ENCODE measurements at places on chromosomes 16 and 17.

DNA sequence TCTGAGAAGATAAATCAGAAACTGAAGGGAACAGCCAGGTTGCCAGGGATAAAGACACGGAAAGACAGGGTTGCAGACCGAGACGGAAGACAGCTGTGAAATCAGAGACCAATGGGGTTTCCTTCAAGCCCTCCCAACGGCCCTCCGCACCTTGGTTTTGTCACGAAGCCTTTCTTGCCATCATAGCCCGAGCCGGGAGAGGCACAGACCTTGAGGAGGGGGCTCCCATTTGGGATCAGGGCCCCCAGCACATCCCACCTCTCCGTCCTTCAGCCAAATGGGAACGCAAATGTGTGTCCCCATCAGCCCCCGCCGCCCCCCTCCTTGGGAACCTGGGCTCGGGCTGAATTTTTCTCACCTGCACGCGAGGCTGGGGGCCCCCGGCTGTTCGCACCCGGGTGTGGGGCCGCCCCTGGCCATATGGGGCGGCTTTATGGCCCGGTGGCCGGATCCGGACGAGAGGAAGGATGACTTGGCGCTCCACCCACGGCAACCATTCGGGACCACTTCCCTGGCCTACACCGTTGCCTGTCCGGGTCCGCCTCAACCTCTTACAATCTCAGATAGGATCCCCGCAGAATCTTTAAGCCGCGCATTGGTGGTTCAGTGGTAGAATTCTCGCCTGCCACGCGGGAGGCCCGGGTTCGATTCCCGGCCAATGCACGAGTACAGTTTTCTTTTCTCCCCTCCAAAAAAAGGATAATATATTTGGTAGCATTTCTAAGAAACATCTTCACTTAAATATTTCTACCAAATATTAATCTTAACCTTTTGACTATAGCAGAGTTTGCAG, 1.4 kb upstream of the HES7 start:
- DNase-seq = no peak

DNA sequence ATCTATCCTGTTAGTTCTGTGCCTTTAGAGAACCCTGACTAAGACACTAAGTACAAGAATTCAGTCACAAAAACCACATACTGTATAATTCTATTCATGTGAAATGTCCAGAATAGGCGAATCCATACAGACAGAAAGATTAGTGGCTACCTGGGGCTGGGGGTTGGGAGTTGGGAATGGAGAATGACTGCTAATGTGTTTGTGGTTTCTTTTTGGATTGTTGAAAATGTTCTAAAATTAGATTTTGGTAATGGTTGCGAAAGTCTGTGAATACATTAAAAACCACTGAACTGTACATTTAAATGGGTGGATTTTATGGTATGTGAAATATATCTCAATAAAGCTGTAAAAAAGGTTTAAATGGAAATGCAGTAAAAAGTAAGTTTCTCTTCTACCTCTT, 80.4 kb upstream of the AKTIP start:
- no peak for DNase-seq

DNA sequence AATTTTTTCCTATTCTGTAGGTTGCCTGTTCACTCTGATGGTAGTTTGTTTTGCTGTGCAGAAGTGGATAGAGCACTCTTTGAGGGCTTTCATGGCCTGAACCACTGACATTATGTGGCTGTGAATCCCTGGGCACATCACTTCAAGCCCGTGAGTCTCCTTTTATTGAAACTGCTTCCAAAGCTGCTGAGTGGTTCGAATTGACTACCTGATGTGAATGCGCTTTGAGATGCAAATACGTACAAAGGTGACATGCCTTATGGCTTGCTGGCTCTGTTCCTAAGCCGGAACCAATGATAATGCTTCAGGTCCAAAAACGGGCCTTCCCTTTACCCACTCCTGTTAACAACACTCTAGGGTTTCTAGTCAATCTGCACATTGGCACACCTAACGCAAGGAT, 34.3 kb downstream of the ASPA start:
- no peak for DNase-seq

GRCh38 chr17:27940503-27941428, 47.6 kb upstream of the LYRM9 start:
- no peak for DNase-seq

GRCh38 chr17:82961366-82962162, 117.8 kb upstream of the METRNL start:
- no peak for DNase-seq

DNA sequence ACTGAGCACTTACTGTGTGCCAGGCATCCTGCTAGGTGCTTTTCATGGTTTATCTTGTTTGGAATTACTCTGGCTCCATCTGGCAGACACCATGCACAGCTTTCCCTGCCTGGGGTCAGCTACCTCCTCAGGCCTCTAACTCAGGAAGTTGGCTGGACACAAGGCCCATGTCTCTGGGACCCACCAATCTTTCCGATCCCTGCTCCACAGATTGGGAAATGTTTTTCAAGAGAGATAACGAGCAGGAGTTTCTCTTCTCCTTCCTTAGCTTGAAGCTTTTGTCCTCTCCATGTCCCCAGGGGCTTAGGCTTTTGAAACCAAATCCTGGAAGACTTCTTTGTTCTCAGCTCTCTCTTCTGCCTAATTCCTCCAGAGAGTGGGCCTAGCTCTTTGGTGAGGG, 11.5 kb upstream of the ELAC2 start:
- DNase-seq = no peak

- no peak for DNase-seq
Measured at GRCh38 chr16:75555213-75555706, 792 bp downstream of the TMEM231 start.

DNA sequence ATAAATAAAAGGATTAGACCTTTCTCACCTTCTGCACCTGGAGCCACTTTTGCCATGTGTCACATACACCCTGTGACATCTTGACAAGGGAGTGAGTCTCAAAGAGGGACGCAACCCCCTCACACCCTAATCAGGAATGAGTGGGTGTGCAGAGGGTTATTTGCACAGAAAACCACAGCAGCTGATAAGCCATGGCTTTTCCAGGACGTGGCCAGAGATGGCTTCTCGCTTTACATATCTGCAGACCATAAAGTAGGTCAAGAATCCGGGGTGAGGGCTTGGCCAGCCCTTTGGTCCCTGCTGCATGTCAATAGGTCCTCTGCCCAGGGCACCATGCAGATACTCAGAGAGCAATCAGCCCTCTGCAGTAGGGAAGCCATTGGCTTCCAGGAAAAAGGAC, 2.4 kb upstream of the CD300LF start:
- DNase-seq = no peak

DNA sequence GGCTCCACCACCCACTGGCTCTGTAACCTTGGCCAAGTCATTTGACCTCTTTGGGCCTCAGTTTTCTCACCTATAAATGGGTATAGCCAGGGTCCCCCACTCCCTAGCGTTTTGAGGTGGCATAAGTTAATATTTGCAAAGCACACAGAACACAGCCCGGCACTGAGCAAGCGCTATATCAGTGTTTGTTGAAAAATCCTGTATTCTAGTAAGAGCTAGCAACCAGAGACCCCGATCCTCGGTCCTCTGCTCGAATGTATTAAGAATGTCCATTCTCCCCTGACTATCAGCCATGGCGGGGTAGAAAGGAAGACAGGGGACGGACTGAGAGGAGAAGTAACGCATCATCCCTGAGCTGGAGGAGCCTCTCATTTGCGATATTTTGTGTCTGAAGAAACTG, 131.2 kb downstream of the IRF8 start:
- DNase-seq = no peak

GRCh38 chr16:3020604-3021448, 658 bp downstream of the TNFRSF12A start:
- DNase-seq = no peak

- DNase-seq = no peak
Measured at GRCh38 chr16:56339431-56340195, 85.7 kb downstream of the AMFR start.

GRCh38 chr16:11602321-11602720, 15.6 kb upstream of the LITAF start:
- no peak for DNase-seq

DNA sequence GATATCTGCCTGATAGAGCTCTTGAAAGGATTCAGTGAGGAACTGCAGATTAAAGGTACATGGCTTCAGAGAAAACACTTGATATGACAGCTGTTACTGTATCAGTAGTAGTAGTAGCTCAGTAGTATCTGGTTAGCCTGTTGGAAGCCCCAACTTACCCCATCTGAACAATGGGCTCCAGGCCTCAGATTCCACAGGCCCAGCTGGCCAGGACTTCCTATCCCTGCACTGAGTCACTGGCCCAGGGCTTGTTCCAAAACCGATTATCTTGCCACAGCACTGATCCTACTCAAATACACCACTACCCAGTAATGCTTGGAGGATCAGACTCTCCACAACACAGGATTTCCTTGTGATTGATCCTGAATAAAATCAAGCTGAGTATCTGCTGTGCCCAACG, 32.6 kb downstream of the DCUN1D3 start:
- DNase-seq = no peak

DNA sequence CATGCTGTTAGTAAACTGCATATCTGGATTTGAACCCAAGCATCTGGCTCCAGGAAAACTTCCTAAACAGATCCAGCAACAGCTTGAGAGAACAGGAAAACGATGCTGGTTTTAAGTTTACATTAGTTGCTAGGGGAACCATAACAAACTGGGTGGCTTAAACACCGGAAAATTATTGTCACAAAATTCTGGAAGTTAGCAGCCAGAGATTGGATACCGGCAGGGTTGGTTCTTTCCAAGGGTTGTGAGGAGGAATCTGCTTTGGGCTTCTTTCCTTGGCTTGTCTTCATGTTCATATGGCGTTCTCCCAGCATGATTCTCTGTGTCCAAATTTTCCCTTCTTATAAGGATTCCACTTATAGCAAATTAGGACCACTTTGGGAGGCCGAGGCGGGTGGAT, 276.9 kb upstream of the TOM1L1 start:
- no peak for DNase-seq

GRCh38 chr17:61233991-61234750, 165.5 kb upstream of the TBX2 start:
- DNase-seq = no peak

DNA sequence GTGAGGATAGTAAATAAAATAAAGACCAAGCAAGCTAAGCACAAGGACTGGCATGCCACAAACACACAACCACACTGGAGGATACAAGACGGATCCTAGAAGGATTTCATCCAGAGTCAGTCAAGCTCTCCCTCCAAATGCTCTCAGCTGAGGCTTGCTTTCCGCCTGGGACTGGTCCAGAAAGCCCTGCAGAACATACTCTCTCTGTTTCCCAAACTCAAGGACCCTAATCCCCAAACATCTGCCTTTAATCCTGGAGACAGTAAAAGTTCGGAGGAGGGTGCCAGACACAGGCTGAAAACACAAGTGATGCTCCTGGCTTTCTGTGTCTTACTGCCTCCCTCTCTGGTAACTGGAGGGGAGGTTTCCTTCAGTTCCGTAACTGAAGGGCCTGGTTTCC, 5.3 kb upstream of the HSD11B2 start:
- DNase-seq = no peak

DNA sequence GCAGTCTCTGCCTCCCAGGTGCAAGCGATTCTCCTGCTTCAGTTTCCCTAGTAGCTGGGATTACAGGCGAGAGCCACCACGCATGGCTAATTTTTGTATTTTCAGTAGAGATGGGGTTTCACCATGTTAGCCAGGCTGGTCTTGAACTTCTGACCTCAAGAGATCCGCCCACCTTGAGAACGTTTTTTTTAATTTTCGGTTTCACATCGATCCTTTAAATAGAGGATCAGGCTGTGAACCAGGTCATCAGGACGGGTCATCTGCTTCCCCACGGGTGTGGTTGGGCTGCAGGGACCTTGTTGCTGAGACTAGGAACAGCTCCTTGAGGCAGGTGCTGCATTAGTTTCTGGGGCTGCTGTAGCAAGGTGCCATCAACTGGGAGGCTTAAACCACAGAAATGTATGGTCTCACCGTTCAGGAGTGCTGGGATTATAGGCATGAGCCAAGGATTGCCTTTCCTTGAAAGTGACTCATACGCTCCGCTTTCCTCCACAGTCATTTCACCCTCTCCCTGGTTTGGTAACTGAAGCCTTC, 7.9 kb upstream of the NAGPA start:
- DNase-seq = no peak

- DNase-seq = no peak
Measured at GRCh38 chr17:61414141-61414935, 14.7 kb downstream of the TBX2 start.

DNA sequence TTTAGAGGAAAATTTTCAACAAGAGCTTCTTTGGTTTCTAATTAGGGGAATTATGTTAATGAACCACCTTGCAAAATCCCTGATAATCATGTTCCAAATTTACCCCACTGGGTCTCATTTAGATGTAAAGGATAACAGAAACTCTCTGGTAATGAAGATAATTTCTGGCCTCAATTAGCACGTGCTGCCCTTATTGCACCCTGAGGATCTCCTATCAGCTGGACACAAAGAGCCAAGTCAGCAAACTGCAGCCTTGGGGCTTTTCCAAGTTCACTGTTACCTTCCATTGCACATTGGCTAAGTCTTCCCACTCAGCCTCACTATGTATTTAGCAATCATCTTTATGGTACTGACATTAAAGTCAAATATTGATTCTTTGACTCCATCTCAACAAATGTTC, 78.1 kb downstream of the GP2 start:
- DNase-seq = no peak

- no peak for DNase-seq
Measured at GRCh38 chr16:46687486-46687885, 1.5 kb downstream of the VPS35 start.

- no peak for DNase-seq
Measured at GRCh38 chr16:87499189-87499486, 6.3 kb upstream of the ZCCHC14 start.

DNA sequence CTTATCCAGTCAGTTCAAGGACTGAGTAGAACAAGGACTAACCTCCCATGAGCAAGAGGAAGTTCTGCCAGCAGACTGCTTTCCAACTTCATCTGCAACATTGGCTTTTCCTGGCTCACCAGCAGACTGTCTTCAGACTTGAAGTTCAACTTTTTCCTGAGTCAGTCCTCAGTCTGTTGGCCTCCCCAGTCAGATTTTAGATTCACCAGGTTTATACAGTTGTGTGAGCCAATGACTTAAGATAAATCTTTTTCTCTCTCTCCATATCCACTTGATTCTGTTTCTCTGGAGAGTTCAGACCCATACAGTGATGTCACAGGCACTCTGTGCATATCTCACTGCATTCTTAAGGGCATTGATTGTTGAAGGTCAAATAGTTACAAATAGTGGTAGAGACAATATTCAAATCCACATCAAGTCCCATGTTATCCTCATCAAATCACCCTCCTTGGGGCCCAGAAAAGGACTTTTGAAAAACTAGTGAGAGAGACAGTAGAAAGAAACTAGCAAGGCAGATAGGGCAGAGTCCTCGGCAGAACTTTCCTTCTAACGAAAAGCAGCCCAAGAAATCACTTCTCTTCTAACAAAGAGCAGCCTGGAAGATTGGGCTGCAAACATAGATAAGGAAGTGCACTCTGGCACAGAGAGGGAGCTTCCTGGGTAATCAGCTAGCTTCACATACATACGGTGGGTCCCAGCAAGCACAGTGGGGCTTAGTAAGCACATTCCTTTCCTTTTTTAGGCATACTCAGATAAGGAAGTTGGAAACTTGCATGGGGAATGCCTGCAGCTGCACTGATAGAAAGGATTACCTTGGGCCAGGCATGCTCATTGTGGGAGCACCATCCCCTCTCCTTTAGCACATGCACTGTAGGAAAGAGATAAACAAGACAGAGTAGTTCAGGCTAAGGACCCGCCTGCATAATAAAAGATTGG, 132.3 kb upstream of the FAM20A start:
- DNase-seq = no peak
